Right cardiac atrium (tissue), 5 donors: ENCODE measurements at places on chromosomes 12 and 14. TPM values are rescaled to one million over a fixed set of nuclear protein-coding genes. Genes with fewer than 3 reads are reported as not detected.

- no peak for DNase-seq
These were observed 19.8 kb downstream of the GALNT4 start for GRCh38 chr12:89504560-89505346.

DNA sequence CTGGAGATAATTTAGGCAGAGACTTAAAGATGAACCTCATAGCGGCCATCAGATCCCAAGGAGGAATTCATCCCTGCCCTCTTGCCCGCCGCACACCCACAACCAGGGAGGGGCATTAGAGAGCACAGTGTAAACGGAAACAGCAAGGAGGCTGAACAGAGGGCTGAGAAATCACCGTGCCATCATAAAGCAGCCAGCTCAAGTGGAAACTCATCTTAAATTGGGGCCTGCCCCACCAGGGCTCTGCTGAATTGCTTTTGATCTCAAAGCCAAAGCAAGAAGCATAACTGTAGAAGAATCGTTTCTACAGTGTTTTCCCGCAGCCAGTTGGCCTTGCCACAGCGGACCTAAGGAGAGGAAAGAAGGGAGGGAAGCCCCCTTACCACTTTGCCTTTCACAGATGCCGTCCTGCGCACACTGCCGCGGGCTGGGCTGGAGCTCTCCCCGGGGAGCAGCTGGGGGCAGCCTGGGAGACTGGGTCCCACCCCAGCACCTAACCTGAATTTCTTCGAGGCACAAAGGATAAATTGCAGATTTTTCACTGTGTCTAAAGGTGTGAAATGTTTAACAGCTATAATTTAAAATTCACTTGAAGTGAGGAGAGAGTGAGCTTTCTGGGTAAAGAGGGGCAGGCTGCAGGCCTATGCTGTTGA lies 51.8 kb upstream of the MMP17 start:
- DNase-seq = no peak

- no peak for DNase-seq
These were observed 113.0 kb downstream of the RALGAPA1 start for GRCh38 chr14:35696119-35696518.

DNA sequence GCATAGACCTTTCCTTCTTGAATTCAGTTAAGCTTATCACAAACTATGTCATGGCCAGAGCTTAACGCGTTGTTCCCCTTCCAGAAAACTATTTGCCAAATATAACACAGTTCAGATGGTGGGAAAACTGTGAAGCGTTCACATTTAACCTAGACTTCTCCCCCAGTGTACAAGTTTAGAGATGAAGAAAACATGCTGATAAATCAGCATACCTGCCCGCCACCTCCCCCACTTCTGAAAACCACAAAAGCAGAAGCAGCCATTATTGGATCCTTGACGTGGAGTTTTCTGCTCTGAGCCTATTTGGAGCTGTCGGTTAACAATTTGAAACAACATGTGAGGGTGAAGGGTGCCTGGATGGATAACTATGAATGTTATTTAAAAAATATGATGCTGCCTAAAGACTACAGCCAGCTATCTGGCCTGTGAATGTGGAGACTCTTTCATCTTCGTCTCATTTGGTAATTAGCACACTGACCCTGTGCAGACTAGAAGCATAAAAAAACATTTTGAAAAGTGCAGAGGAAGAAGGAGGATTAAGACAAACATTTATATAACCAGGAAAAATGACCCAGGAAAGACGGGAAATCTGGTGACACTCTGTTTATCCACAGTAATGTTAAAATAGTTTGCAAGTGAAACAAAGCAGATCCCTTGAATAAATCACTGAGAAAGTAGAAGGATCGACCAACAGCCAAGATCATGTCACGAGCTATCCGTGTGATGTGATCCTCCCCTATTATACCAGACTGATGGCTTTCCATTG lies 408.2 kb downstream of the AEBP2 start:
- peak; percentile 27 for DNase-seq

DNA sequence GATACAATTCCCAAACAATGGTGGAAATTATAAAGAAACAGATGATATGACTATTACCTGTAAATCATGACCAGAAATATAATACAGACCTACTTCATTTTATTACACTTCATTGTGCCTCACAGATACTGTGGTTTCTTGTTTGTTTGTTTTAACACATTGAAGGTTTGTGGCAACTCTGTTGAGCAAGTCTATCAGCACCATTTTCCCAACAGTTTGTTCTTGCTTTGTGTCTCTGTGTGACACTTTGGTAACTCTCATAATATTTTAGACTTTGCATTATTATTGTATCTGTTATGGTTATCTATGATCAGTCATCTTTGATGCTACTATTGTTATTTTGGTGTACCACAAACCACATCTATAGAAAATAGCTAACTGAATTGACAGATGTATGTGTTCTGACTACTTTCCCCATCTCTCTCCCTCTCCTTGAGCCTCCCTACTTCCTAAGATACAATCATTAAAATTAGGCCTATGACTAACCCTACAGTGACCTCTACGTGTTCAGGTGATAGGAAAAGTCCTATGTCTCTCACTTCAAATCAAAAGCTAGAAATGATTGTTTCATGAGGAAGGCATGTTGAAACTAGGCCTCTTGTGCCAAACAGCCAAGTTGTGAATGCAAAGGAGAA lies 49.1 kb downstream of the FBXO33 start:
- DNase-seq = no peak

DNA sequence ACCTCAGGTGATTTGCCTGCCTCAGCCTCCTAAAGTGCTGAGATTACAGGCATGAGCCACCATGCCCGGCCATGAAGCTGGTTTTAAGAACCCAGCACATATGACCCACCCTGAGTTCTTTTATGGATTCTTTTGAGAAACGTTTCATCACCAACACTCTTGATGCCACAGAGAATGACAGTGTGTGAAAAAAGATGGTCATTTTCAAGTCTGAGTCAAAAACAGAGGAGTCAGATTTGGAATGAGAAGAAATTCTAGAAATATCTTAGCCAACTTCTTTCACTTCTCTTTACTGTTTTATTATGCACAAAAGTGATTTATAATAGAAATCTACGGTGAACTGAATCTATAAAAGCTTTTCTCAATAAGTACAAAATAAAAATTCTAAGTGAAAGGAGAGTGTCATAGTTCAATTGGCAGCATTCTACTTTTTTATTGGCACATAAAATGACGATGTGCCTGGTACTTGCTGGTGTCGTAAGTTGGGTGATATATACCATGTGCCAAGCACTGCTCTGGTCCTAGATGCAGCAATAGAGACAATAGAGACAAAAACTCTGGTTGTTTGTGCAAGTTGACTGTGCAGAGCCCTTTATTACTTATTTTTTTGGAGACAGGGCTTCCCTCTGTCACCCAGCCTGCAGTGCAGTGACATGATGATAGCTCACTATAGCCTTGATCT lies 33.9 kb downstream of the CCDC177 start:
- DNase-seq = no peak

GRCh38 chr12:61384511-61384910 lies 875.7 kb upstream of the USP15 start:
- DNase-seq = no peak

DNA sequence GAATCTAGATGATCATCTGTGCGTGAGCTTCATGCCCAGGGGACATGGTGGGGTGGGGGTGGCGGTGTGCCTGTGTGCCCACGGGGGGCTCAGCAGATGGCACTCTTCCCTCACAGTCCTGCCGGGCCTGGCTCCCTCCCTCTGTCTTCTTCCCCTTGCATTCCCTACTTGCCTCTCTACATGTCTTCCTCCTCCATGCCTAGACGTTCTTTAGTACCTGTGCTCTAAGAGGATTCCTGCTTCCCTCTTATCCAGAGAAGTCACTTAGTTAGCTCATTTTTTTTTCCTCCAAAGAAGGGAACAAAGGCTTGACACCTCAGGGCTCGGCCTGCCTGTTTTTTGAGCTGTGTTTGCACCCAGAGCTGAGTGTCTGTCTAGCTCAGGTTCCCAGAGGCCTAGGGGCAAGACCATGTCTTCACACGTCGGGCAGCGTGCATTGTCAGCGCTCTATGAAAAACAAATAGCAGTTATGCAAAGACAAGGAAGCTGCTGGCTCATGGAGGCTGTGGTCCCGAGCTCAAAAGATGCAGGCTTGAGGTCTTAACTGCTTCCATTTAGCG lies 48.8 kb downstream of the NINJ2 start:
- DNase-seq = no peak

DNA sequence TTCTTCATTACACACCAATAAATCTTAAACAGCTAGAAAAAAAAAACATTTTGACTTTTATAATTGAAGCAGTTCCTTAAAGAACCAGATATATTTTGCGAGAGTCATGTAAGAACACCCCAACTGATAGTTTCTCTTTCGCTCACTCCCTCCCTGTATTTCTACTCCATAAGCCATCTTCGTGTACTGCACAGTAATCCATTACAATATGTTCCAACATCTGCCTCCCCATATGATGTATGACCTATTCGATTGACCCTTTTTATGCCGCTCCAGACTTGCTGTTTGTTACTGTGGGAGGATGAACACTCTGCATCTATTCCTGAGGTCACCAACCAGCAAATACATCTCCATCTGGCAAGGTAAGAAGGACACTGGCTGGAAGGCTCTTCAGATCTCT lies 331.7 kb downstream of the SOX5 start:
- DNase-seq = no peak

- no peak for DNase-seq
These were observed 46.9 kb upstream of the IGF1 start for GRCh38 chr12:102527171-102527720.

GRCh38 chr14:69547701-69548348 lies 26.8 kb downstream of the CCDC177 start:
- DNase-seq = peak; percentile 60

DNA sequence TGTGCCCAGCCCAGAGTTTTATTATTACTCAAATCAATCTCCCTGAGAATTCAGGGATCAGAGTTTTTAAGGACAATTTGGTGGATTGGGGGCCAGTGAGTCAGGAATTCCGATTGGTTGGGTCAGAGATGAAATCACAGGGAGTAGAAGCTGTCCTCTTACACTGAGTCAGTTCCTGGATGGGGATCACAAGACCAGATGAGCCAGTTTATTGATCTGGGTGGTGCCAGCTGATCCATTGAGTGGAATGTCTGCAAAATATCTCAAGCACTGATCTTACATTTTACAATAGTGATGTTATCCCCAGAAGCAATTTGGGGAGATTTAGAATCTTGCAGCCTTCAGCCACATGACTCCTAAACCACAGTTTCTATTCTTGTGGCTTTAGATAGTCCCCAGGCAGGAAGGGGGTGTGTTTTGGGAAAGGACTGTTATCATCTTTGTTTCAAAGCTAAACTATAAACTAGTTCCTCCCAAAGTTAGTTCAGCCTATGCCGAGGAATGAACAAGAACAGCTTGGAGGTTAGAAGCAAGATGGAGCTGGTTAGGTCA lies 89.1 kb upstream of the CNOT2 start:
- DNase-seq = no peak

GRCh38 chr12:106142591-106143261 lies 4.0 kb upstream of the NUAK1 start:
- no peak for DNase-seq

DNA sequence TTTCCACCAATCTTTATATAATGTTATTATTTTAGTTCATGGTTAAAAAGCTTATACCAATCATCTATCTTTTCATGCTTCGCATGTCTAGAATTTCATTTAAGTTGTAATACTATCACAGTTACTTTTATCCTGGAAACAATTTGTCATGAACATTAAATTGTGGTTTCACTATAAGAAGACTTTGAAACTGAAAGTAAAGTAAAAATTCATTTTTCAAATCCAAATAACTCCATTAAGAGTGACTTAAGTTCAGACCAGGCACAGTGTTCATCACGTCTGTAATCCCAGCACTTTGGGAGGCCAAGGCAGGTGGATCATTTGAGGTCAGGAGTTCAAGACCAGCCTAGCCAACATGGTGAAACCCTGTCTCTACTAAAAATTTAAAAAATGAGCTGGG lies 12.4 kb downstream of the ESR2 start:
- DNase-seq = no peak

DNA sequence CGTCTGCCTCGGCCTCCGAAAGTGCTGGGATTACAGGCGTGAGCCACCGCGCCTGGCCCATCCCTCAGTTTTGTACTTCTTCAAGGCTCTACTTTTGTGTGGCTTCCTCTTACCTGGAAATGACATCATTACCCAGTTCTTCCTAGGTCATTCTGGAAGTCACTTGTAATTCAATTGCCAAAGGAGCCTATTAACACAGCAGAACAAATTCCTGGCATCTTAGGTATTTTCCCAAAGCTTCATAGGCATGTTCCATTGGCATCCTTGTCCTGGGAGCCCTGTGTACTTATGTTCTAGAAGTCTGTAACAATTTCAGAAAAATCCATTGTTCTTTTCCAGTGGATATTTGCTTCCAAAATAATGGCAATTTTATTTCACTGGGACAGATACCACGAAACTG lies 60.6 kb downstream of the DAAM1 start:
- no peak for DNase-seq

GRCh38 chr12:131603106-131603938 lies 107.6 kb upstream of the SFSWAP start:
- DNase-seq = no peak

- DNase-seq = no peak
These were observed 21.4 kb downstream of the LGR5 start for GRCh38 chr12:71460850-71461609.

DNA sequence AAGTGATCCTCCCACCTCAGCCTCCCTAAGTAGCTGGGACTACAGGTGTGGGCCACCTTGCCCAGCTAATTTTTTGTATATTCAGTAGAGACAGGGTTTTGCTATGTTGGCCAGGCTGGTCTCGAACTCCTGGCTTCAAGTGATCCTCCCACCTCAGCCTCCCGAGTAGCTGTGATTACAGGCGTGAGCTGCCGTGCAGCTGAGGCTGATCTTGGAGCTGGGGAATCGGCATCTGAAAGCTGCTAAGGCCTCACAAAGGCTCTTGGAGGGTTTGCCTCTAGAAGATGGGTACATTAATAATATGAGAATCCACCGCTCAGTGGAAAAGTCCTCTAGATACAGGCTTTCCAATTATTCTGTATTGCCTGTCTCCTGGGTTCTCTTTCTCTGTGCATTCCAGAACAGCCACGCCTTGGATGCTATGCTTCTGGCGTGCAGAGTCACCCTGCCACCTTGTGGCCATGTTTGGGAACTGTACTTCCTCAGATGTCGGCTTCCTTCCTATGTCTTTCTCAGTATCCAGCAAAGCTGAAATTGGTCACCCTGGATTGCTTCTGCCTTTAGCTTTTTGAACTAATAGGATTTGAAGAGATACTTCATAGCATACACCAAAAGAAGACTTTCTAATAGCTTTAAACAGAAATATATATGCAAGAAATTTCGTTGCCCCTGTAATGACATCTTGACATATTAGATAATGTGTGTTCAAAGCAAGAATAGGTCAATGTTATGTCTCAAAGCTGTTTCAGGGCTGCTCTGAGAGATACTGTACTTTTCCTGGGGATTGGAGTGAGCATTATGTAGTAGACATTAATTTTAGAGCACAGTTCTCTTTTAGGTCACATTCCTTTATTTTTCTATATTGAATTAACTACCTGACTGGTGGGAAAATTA lies 75.4 kb downstream of the SNAPC1 start:
- peak; percentile 76 for DNase-seq

LRRK2 gene
- total RNA-seq = 11.2 TPM

CLEC1B gene
- total RNA-seq = not detected

ESR2 gene
- total RNA-seq = 0.40 TPM

RASAL1 gene
- total RNA-seq = not detected

HELB gene
- 1.9 TPM for total RNA-seq

TSPAN19 gene
- total RNA-seq = not detected
